ENCODE measurements at places on chromosomes 3 and 15. TPM values are rescaled to one million over a fixed set of nuclear protein-coding genes. Genes with fewer than 3 reads are reported as not detected.

- no peaks in the 10 kb centered on the region for H3K36me3 ChIP-seq
- H3K27me3 ChIP-seq, result no peaks in the 10 kb centered on the region
- no peak for DNase-seq
These were observed 411.3 kb downstream of the GRM7 start for GRCh38 chr3:7272203-7272602.

DNA sequence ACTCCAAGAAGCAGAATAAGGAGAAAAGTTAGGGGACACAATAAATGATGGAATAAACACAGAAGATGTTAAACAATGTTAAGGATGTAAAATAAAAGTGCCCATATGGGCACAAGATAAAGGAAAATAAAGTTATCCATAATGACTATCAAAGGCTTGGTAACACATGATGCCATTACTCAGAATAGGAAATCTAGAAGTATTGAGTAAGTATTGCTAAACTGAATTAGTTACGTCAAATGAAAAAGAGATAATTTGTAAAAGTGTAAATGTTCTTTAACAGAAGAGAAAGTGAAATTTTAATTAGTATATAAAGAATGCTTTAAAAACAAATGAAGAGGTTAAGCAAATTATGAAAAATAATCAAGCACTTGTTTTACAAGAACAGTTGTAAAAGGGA lies 6.7 kb downstream of the COPS2 start:
- DNase-seq, result no peak
- H3K4me3 ChIP-seq, result no peak overlapping the region
- peaks cover 54% of the 10 kb centered on the region for H3K4me1 ChIP-seq

DNA sequence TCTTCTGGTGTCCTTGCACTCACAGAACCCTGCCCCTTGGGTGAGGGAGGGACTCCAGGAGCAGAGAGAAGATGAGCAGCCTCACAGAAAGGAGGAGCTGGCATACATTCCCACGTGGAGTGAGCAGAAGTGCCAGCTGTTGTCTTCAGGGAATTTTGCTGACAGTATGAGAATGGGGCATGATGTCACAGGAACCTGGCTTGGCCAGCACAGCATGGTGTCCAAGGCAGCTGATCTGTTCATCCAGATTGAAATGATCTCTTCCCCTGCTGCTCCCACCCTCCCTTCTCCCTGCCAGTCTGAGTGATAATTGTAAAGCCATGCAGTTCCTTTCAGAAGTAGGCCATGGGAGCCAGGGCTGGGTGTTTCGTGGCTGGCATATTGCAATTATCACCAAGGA lies 53.3 kb downstream of the GJD2 start:
- H3K4me3 ChIP-seq, result no peak overlapping the region
- no peak overlapping the region for H3K27ac ChIP-seq
- no peaks in the 10 kb centered on the region for H3K4me1 ChIP-seq
- no peaks in the 10 kb centered on the region for H3K36me3 ChIP-seq
- no peaks in the 10 kb centered on the region for H3K27me3 ChIP-seq

DNA sequence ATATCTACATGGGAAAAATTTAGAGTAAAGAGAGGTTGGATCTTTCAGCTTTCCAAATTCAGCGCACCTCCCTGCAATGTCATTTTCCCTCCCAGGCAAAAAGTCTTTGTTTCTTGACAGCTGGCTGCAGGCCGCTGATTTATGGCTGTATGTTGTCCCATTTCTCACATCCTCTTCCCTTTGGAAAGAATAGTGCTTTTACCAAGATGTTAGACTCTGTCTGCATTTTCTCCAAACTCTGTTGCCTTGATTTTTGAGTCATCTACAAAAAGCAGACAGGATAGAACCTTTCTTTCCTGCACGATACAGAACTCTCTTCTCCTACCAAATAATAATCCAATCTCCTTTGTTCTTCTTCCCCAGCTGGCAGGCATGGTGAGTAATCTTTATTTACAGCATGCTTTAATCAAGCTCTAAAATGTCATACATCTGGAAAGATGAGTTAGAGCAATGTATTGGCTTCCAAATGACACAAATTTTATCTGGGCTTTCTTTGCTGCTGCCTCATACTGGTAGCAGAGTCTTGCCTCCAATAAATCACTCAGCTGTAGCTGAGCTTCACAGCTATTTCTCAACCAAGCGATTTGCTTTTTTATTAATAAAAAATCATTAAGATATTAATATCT lies 101.9 kb downstream of the PIK3R4 start:
- no peak for DNase-seq
- no peaks in the 10 kb centered on the region for H3K36me3 ChIP-seq
- H3K4me1 ChIP-seq, result no peaks in the 10 kb centered on the region
- H3K27ac ChIP-seq, result no peak overlapping the region
- H3K4me3 ChIP-seq, result no peak overlapping the region

DNA sequence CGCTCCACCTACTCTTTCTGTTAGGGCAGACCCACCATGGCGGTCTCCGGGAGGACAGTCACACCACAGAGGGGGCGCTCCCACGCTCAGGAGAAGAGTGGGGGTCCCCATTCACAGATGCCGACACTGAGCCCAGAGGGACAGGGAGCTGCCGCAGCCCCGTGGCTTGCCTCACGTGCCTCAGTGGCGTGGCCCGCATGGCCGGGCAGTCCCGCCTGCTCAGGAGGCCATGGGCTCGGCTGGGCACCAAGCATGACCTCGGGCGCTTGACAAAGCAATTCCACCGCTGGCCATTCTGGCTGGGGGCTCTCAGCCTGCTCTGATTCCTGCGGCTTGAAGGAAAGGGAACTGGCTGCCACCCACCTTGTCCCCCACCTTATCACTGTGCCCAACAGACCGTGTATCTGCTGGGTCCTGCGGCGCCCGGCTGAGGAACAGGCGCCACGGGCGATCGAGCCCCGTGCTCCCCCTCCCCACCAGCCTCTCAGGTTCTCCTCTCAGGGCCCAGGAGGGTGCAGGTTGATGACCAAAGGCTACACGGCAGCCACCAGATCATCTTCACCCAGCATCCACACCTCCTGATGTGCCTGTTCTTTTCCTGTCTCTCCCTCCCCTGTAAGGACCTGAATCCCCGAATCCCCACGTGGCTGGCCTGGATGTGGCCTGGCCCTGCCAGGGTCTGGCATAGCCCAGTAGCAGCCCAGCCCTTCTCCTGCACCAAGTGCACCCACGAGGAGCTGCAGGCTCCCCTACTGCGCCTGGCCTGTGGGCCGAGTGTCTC lies 20.7 kb downstream of the CYFIP1 start:
- no peaks in the 10 kb centered on the region for H3K27me3 ChIP-seq
- peak overlapping the region; percentile 75 for H3K27ac ChIP-seq

GRCh38 chr3:193301433-193301832 lies 60.4 kb downstream of the PLAAT1 start:
- no peak for DNase-seq
- no peaks in the 10 kb centered on the region for H3K4me1 ChIP-seq
- H3K27ac ChIP-seq, result no peak overlapping the region
- H3K4me3 ChIP-seq, result no peak overlapping the region
- no peaks in the 10 kb centered on the region for H3K36me3 ChIP-seq

DNA sequence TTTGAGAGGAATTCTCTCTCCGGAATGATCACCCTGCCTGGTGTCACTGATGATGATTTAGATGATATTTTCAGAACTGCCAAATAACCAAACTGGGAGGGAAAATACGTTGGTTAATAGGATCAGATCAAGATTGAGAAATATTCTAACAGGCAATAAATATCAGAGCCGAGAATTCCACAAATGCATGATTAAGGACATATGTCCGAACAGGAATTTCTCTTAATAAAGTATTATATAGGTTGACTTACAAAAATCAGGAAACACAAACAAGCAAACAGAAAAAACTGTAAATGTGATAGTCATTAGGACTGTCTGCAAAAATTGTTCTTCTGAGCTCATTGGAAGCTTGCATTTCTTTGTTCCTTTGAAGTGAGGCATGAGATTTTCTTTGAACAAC lies 75.1 kb upstream of the PHLDB2 start:
- H3K4me1 ChIP-seq, result no peaks in the 10 kb centered on the region
- no peak for DNase-seq
- H3K4me3 ChIP-seq, result no peak overlapping the region
- H3K27ac ChIP-seq, result peak overlapping the region; percentile 21
- H3K27me3 ChIP-seq, result no peaks in the 10 kb centered on the region
- H3K36me3 ChIP-seq, result no peaks in the 10 kb centered on the region

The LMOD3 gene
- total RNA-seq, result 0.20 TPM

The RARB gene
- 10.6 TPM for total RNA-seq

The SEMA3F gene
- total RNA-seq, result 26.3 TPM

The IQCF5 gene
- total RNA-seq, result not detected

The GPR156 gene
- total RNA-seq, result 0.30 TPM

The DPPA2 gene
- total RNA-seq, result not detected

All from upper lobe of left lung (tissue), 6 donors.